ENCODE measurements at places on chromosomes 16 and 17.

- no peak overlapping the region for H3K4me3 ChIP-seq
- H3K27ac ChIP-seq: no peak overlapping the region
- H3K4me1 ChIP-seq: no peaks in the 10 kb centered on the region
- H3K27me3 ChIP-seq: peaks cover 2% of the 10 kb centered on the region
- H3K36me3 ChIP-seq: no peaks in the 10 kb centered on the region
- DNase-seq: no peak
Observed at GRCh38 chr17:66819466-66819865, 15.5 kb upstream of the CACNG5 start.

DNA sequence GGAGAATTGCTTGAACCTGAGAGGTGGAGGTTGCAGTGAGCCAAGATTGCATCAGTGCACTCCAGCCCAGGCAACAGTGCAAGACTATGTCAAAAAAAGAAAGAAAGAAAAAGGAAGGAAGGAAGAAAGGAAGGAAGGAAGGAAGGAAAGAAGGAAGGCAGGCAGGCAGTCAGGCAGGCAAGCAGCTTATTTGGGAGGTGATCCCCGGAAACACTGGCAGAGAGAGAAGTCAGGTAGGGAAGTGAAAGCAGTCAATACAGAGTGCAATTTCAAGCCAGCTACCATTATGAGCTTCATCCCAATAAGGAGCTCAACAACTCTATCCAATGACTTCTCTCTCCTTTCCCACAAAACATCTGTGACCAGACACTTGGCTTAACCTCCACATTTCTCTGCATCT, 83.0 kb upstream of the TBC1D3K start:
- no peak overlapping the region for H3K4me3 ChIP-seq
- DNase-seq: no peak
- H3K27ac ChIP-seq: no peak overlapping the region
- H3K36me3 ChIP-seq: no peaks in the 10 kb centered on the region
- H3K4me1 ChIP-seq: peaks cover 6% of the 10 kb centered on the region

GRCh38 chr17:48479014-48479402, 49.0 kb upstream of the SKAP1 start:
- no peak for DNase-seq
- H3K4me3 ChIP-seq: no peak overlapping the region
- no peaks in the 10 kb centered on the region for H3K4me1 ChIP-seq

- peaks cover 20% of the 10 kb centered on the region for H3K4me1 ChIP-seq
- peak overlapping the region; percentile 77 for H3K4me3 ChIP-seq
- H3K36me3 ChIP-seq: no peaks in the 10 kb centered on the region
- DNase-seq: no peak
Observed at GRCh38 chr17:31857920-31858641, 963 bp downstream of the COPRS start.

- no peaks in the 10 kb centered on the region for H3K27me3 ChIP-seq
- no peak overlapping the region for H3K27ac ChIP-seq
- no peak for DNase-seq
- H3K4me1 ChIP-seq: no peaks in the 10 kb centered on the region
Observed at GRCh38 chr16:15457958-15458357, 23.6 kb downstream of the BMERB1 start.

- H3K27ac ChIP-seq: peak overlapping the region; percentile 99
- H3K4me1 ChIP-seq: peaks cover 73% of the 10 kb centered on the region
- no peaks in the 10 kb centered on the region for H3K27me3 ChIP-seq
Observed at GRCh38 chr17:28744972-28745785, 1.4 kb downstream of the TRAF4 start.

- peak overlapping the region; percentile 98 for H3K27ac ChIP-seq
- no peaks in the 10 kb centered on the region for H3K36me3 ChIP-seq
- H3K4me1 ChIP-seq: peaks cover 91% of the 10 kb centered on the region
- no peaks in the 10 kb centered on the region for H3K27me3 ChIP-seq
Observed at GRCh38 chr17:40068917-40069750, 6.4 kb downstream of the THRA start.

GRCh38 chr17:31696703-31697325, 162.2 kb downstream of the COPRS start:
- peak overlapping the region; percentile 35 for H3K27ac ChIP-seq
- no peak for DNase-seq
- no peak overlapping the region for H3K4me3 ChIP-seq
- no peaks in the 10 kb centered on the region for H3K27me3 ChIP-seq

GRCh38 chr17:57505841-57506773, 239.0 kb downstream of the CCDC182 start:
- H3K4me1 ChIP-seq: no peaks in the 10 kb centered on the region
- H3K27me3 ChIP-seq: no peaks in the 10 kb centered on the region

DNA sequence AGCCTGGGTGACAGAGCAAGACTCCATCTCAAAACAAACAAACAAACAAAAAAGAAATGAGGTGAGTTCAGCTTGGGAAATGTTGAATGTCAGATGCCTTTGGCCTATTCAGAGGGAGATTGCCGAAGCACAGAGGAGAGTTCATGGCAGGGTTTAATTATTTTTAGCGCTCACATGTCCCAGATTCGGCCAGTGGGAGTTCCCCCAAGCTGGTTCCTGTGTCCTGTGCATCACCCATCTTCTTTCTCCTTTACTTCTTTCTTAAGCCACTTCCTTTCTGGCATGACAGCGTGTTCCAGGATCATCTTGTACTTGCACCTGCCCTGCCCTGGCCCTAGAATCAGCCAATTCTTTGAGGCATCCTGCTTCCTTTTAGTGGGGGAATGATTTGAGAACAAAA, 9.2 kb downstream of the MPV17L start:
- H3K4me1 ChIP-seq: no peaks in the 10 kb centered on the region
- H3K4me3 ChIP-seq: no peak overlapping the region
- no peaks in the 10 kb centered on the region for H3K36me3 ChIP-seq
- peak; percentile 14 for DNase-seq
- no peaks in the 10 kb centered on the region for H3K27me3 ChIP-seq

DNA sequence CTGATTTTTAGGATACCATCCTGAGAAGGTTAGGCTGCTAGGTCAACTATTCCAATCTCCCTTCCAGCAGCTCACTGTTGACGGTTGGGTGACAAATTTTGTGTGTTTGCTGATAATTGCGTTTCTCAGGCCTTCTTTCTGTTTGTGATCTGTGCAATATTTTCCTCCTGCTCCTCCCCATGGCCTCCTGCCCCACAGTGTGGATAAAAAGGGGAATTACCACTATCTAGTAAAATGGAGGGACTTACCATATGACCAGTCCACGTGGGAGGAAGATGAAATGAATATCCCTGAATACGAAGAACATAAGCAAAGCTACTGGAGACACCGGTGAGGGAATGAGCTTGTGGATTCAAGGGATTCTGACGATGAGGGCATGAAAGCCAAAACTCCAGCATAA, 9.2 kb downstream of the CHD3 start:
- H3K36me3 ChIP-seq: no peaks in the 10 kb centered on the region
- no peaks in the 10 kb centered on the region for H3K4me1 ChIP-seq
- H3K27me3 ChIP-seq: no peaks in the 10 kb centered on the region
- no peak overlapping the region for H3K4me3 ChIP-seq
- DNase-seq: peak; percentile 27

Measured in transverse colon (tissue), 4 donors.